ENCODE measurements at places on chromosomes 5 and 9.

GRCh38 chr5:31717561-31717960 is 78.6 kb downstream of the PDZD2 start:
- DNase-seq = no peak

- DNase-seq = no peak
These were observed 61.2 kb upstream of the SLC25A51 start for GRCh38 chr9:37965116-37965515.

- DNase-seq = no peak
These were observed 4.9 kb downstream of the SOHLH1 start for GRCh38 chr9:135694414-135694813.

DNA sequence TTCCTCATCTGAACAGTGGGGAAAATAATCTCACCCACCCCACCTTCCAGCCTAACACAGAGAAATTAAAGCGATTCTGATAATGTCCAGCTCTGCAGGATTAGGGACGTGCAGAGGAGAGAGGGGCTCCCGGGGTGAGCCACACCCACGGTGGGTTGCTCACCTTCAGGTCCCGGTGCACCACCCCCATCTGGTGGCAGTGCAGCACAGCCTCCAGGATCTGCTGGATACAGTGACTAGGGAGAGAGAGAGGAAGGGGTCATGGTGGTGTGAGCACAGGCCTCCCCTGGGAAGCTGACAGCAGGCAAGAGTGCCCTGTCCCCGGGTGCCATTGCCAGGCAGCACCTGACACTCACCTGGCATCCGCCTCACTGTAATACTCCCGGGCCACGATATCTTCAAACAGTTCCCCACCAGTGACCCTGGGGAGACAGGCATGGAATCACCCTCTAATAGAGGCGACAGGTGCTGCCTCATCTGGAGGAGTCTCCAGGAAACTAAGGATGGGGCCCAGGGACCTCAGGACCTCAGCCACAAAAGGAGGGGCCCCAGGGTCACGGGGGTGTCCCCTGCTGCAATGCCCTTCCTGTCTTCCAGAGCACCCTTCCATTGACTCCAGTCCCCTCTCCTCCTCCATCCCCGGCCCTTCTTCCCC is 33.0 kb downstream of the CAMK2A start:
- no peak for DNase-seq

DNA sequence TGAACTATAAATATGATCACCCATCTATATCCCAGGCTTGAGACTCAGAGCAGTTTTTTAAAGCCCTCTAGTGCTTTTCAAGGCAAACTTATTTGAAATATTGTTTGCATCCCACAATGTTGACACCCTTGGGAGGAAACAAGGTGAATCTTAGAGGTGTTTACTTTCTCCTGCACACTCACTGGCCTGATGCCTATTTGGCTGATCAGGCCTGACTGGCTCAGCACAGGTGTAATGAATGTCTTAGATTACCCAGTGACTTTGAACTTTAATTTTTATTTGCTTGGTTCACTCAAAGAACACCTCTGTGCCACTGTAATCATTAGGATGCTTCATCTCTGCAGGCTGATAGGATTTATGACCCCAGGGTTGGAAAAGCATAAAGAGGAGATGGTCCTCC is 158.3 kb downstream of the KCTD16 start:
- no peak for DNase-seq
